Activated gamma-delta T cell (primary cell): ENCODE measurements at places on chromosomes 1 and 21.

DNA sequence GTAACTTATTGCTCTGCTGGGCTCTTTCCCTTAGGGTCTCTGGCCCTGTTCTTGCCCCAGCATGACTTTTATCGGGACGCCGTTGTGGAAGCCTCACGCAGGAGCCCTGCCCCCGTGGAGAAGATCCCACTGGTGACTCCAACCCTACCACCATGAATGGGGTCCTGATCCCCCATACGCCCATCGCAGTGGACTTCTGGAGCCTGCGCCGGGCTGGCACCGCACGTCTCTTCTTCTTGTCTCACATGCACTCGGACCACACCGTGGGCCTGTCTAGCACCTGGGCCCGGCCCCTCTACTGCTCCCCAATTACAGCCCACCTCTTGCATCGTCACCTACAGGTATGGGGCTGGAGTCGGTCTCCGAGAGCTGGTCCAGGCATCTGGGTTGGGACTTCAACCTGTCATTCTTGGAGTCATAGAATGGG lies 322 bp downstream of the DCLRE1B start:
- no peak for DNase-seq

- no peak for DNase-seq
Observed at GRCh38 chr21:44391345-44392091, 38.1 kb downstream of the TRPM2 start.

DNA sequence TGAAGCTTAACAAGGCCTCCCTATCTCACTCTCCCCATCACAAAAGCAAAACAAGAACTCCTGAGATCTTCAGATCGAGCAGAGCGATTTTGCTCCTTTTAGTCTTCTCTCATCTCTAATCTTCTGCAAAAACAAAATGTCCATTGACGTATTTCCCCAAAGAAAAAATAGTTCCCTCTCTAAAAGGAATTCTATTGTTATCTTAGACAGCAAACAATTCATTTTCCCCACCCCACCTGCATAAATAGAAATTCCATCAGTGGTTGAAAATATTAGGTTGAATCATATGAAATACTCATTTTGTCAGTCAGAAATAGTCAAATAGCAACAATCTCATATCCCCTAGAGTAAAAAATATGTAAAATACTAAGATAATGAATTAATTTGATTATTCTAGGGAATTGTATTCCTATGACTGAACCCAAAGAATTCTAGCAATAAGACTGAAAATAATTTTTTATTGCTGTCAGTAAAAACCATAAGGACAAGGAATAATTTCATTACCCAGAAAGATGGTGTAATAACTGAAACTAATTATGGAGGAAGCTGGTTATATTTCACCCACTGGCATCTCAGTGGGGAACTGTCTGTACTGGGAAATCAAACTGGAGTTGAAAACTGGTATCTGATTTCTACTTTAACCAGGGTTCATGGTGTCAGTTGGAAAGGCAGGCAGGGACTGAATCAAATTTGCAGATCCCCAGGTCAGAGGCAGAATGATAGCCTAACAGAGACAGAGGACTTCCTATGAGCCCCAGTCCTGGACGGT lies 51.3 kb downstream of the RHOU start:
- DNase-seq = no peak

DNA sequence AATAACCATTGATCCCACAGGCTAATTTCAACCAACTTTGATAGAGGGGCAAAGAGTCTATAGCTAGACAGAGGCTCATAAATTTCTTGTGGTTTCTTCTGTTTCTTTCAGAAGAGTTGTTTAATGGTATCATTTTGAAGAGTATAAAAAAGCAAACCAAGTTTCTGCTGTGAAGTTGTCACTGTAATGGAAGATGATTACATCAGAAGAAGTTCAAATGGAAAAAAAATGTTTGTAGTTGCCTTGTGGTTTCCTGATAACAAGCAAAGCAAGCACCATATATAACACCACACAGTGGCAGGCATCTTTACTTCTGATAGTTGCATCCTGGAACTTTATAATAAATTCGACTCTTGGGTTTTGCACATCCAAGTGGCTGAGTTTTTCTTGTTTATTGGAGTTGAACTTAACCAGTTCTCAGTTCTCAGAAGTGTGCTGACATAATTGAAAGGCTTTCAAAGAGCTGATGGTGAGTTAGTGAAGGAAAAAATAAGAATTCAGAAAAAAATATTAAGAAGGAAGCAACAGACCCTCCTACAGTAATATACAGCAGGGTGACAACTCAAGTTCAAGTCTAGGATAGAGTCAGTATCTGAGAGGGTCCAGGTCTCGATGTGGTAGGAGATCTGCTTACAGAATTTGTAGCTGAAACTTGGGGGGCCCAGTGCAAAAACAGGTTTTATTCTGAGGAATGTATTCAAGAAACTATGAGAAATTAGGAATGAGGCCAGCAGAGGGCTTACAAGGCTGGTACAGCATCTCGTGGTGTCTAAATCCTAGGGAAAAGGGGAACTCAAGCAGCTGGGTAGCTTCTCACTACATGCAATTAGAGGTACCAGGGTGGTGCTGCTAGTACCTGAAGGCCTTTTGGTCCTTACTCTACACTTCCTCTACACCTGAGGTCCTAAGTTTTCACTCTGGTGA lies 123.5 kb downstream of the CRB1 start:
- no peak for DNase-seq

DNA sequence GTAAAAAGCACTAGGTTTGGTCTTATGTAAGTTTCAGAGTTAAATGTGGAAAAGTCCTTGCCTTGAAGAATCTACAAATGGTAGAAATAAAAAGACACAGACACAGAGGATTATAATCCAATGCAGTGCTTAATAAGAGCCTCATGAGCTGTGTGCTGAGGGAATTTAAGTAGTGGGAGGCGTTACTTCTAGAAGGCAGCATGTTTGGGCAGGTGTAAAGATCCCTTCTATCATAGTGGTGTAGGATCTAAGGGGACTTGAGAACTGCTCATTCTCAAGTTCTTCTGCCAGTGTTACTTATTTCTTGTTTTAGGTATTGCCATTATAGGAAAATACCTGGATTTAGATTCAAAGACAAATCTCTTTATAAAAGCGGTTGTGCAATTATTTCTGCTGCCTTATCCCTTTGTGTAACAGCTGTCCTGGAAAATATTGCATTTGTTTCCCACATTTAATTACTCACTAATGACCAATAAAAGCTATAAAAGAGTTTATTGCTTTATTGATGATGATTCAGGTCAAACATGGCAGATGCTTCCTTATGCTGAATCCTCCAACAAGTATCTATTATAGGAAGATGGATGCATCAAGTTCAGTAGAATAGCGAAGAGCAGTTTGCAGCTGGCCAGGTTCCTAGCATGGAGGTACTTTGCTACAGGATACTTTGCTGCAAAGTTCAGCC lies 132.5 kb upstream of the IVNS1ABP start:
- no peak for DNase-seq

DNA sequence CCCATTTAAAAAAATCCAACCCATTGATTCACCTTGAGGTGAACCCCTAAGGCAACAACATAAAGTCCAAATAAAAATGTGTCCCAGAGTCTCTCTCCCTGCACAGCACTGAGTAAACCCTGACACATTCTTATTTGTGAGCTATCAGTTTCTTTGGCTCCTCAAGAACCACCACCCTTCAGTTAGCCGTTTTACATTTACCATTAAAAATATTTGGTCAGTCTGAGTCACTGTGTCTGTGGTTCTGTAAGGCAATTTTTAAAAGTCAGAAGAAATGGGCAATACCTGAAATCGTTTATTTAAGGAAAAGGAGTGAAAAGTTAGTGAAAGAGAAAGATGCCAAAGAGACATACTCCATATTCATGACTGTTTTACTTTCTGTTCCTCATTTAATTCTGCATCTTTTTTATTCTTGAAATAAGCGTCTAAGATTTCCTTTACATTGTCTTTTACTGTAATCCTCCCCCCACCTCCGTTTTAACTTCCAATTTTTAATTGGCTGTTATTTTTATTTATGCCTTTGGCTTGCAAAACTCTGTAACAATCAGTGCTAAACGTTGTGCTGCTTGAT lies 91.7 kb upstream of the IVNS1ABP start:
- DNase-seq = no peak

- no peak for DNase-seq
Observed at GRCh38 chr1:16250524-16251251, 13.7 kb upstream of the CPLANE2 start.

DNA sequence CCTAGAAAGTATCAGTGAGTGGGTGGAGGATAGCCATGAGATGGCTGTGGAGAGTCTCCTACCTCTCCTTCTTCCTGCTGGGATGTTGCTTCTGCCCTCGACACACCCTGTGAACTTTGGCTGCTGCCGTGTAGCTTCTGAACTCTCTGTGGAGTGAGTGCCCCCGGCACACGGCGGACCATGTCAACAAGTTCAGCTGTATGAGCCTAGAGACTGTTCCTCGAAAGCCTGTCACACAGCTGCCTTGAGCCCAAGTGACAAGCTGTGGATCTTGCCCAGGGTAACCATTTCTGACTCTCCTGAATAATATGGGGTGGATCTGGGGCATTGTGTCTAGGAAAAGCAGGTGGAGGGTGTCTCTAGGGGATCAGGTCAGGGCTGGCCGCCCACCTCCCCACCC lies 143.2 kb downstream of the NOS1AP start:
- DNase-seq = no peak

- DNase-seq = no peak
Observed at GRCh38 chr1:3842912-3843311, 14.1 kb downstream of the CEP104 start.

GRCh38 chr1:151326619-151327222 lies 495 bp downstream of the PI4KB start:
- no peak for DNase-seq

GRCh38 chr1:29330856-29331255 lies 94.5 kb downstream of the PTPRU start:
- DNase-seq = no peak

- no peak for DNase-seq
Observed at GRCh38 chr1:84353695-84354094, 44.6 kb upstream of the DNASE2B start.

- DNase-seq = no peak
Observed at GRCh38 chr1:17340358-17340757, 31.6 kb upstream of the PADI6 start.

- DNase-seq = no peak
Observed at GRCh38 chr1:223035724-223036478, 107.1 kb downstream of the TLR5 start.

GRCh38 chr1:29237852-29238619 lies 1.7 kb downstream of the PTPRU start:
- no peak for DNase-seq

- no peak for DNase-seq
Observed at GRCh38 chr1:18144916-18145647, 37.5 kb downstream of the IGSF21 start.

GRCh38 chr21:42160765-42161164 lies 58.2 kb upstream of the ABCG1 start:
- no peak for DNase-seq

DNA sequence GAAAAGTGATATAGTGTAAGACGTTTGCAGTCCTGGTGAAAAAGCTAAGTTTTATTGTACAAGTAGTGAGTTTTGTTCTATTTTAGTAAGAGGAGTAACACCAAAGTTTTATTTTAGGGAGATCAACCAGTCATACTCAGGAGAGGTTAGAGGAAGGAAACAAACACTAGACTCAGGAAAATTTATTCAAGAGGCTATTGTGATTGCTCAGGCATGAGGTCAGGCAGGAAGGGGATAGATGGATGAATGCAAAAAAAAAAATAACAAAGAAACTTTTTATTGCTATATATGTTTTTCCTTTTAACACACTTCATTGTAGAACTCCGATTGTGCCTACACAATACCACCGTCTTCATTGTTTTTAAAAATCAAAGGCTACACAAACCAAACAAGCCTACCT lies 189.0 kb downstream of the LYPLAL1 start:
- no peak for DNase-seq
